ENCODE measurements at places on chromosomes 2 and 18.

DNA sequence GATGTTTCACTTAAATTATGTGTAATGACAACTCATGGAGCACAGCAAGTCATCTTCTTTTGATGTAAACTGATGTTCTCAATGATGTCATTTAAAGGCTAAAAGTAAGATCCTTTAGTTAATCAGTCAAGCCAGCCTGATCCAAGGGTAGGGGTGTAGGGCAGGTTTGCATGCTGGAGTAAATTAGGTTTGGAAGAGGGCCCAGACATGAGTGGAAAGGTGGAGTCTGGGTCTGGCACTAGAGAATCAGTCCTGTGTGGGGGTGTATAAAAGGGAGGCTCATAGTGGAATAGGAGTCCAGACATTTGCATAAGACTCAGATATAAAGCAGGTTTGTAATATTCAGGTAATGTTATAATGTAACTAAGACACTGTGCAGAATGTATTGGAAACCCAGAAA lies 88.8 kb upstream of the NYAP2 start:
- no peak for DNase-seq

DNA sequence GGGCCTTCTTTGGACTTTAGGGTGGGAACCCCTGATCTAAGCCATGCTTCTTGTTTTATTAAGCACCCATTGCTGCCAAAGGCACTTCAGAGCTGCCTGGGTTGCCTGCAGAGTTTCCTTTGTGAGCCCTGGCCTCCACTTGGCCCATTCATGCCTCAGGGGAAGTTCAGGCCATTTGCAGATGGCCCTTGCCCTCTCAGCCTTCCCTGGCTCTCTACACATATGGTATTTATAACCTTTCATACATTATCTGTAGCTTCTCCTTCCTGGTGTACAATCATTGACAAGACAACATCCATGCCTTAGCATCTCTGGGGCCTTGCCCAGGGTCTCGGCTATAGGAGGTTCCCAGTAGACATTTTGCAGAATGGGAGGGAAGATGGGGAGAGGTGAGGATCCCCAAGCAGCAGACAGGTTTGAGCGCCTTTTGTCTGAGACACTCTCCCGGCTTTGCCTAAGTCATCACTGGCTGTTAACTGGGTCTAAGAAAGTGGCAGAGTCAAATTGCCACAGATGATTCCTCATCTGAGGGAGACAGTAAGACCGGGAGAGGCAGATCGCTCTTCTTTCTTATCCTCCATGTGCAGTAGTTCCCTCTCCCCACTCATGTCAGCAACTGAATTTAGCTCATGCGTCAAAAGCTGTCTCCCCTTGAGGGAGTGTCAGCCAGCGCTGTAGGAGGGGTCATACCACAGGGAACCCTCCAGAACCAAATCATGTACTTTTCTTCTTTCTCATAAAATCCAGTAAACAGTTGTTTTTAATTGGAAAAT lies 2.7 kb downstream of the EHD3 start:
- DNase-seq: no peak

GRCh38 chr2:214549946-214550345 lies 139.1 kb downstream of the VWC2L start:
- DNase-seq: no peak

DNA sequence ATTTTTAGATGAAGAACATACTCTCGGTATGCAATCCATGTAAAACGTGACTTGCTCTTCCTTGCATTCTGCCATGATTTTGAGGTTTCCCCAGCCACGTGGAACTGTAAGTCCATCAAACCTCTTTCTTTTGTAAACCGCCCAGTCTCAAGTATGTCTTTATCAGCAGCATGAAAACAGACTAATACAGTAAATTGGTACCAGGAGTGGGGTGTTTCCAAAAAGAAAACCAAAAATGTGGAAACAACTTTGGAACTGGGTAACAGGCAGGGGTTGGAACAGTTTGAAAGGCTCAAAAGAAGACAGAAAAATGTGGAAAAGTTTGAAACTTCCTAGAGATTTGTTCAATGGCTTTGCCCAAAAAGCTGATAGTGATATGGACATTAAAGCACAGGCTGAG lies 1957.9 kb downstream of the SUCLG1 start:
- DNase-seq: no peak

DNA sequence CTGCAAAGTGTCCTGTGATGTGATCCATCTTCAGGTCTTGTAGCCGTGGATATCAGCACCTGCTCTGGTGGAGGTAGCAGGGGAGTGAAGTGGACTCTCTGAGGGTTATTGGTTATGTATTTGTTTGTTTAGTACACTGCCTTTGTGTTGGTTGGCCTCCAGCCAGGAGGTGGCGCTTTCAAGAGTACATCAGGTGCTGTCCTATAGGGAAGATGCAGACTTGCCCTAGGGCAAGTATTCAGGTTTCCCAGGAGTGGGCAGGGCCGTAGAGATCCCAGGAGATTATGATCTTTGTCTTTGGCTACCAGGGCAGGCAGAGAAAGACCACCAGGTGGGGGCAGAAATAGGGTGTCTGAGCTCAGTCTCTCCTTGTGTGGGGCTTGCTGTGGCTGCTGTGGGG lies 411.8 kb downstream of the SOX11 start:
- DNase-seq: no peak

DNA sequence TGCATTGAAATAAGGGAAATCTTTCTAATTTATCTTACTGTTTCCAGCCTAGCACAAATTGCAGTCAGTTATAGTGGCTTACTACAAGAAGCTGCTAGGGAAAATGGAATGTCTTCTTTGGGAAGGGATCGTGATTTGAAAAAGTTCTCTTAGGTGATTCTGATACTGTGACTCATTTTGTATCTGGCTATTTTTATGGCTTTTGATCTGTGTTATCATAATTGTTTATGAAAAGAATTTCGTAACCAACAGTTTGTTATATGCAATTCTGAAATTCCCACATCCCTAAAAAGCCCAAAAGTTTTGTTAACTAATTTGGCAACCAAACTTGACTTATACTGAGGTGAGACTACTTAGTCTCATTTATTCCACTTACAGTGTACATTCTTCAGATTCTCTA lies 12.4 kb downstream of the PTPN4 start:
- no peak for DNase-seq

- DNase-seq: no peak
These were observed 41.9 kb downstream of the TMEM131 start for GRCh38 chr2:97953853-97954252.

DNA sequence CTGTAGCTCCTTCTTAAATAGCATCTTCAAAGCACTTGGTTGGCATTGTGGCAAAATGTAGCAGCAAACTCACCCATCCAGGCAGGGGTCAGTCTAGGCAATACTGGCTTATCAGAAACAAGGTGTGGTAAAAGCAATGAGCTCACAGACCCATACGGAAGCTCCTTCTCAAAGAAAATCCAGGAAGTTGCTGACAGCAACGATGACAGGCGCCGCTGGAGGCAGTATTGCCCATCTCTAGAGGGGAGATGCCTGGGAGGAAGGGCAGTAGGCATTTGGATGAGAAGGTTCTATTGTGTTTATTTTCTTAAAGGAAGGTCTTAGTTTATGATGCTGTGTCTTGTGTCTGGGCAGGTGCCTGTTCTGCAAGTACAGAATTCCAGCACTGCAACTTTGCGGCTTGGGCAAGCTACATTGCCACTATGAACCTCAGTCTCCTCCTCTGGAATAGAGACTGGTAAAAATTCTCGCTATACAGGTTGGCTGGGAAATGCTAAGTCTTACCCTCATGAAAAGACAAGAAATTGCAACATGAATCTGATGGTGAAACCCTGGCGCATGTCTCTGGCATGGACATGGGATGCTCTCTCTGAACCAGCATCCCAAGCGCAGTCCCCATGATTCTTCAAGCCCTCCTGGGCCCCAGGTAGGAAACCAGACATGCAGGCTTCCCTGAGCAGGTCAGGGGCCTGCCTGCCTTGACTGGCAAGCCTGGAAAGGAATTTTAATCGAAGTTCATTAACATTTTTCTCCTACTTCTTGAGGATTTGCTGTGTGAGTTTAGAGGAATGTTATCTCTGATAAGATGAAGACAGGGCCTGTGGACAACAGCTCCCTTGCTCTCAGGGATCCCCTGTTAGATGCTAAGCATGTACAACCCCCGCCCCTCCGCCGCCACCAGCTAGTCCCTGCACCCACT lies 156.0 kb downstream of the TFCP2L1 start:
- DNase-seq: no peak

Measured in effector CD4-positive, alpha-beta T cell (primary cell).